ENCODE measurements at places on chromosomes 11 and 22.

GRCh38 chr11:45267052-45267451, 19.1 kb downstream of the SYT13 start:
- no peak for DNase-seq

- no peak for DNase-seq
Measured at GRCh38 chr11:17489751-17490150, 13.1 kb upstream of the ABCC8 start.

- DNase-seq, result no peak
Measured at GRCh38 chr22:24593836-24594568, 1.1 kb upstream of the LRRC75B start.

DNA sequence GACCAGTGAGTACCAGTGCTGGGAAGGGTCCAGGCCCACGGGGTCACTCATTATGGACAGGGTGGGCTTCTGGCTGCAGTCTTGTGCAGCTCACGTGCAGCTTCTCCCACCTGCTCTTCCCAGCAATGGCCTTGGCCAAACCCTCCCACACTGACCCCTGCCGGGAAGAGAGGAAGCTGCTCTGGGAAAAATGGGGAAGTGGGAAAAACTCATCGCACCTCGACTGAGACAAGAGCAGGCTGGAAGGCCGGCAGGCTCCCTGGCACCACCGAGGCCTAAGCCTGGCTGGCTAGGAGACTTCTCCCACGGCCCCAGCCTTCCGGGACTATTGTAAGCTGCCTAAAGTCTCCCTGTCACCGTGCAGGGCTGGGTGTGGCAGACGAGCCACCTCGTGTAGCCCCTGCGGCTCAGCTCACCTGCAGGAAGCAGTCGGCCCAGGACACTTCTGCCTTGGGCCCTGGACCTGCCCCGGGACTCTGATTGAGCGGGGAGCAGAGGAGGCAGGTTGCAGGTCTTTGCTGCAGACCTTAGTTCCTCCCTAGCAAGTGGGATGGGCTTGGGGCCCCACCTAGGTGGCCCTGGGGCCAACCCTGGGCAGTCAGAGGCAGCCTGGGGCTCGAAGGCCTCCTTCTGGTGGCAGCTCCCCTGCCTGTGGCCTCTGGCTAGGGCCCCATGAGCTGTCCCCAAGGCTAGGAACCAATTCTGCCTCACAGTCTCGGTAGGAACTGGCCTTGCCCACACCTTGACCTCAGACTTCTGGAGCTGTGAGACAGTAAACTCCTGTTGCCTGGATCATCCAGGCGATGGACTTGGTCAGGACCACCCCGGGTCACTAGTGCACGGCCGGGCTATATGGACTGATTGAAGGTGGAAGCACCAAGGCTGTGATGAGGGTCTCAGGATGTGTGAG, 23.1 kb downstream of the MRGPRG start:
- DNase-seq, result no peak

- no peak for DNase-seq
Measured at GRCh38 chr22:42408276-42408675, 23.9 kb downstream of the NFAM1 start.

Measured in retinal pigment epithelial cell (primary cell).